ENCODE measurements at places on chromosomes 3 and 15. TPM values are rescaled to one million over a fixed set of nuclear protein-coding genes. Genes with fewer than 3 reads are reported as not detected.

ZNF620 gene
- 6.7 TPM for total RNA-seq

SEMA5B gene
- not detected for total RNA-seq

C2CD4B gene
- total RNA-seq, result 0.14 TPM

ZIC4 gene
- not detected for total RNA-seq

LYSMD2 gene
- total RNA-seq, result 5.8 TPM

ABI3BP gene
- 0.37 TPM for total RNA-seq

CADPS gene
- total RNA-seq, result not detected

CDC25A gene
- total RNA-seq, result 39.1 TPM

TUSC7 gene
- not detected for total RNA-seq

CASR gene
- total RNA-seq, result not detected

PXK gene
- 48.7 TPM for total RNA-seq

TLR9 gene
- total RNA-seq, result 0.32 TPM

GOLGA8M gene
- 0.55 TPM for total RNA-seq

PRICKLE2 gene
- total RNA-seq, result not detected

RASGRP1 gene
- 113 TPM for total RNA-seq

HCLS1 gene
- total RNA-seq, result 234 TPM

TF gene
- 0.11 TPM for total RNA-seq

PLXND1 gene
- 1.3 TPM for total RNA-seq

PROS1 gene
- 1.7 TPM for total RNA-seq

EXOSC7 gene
- 86.5 TPM for total RNA-seq

LAMB2 gene
- 0.34 TPM for total RNA-seq

PLA2G4D gene
- total RNA-seq, result not detected

ESYT3 gene
- total RNA-seq, result 0.09 TPM

EMC7 gene
- 66.8 TPM for total RNA-seq

FAM107A gene
- not detected for total RNA-seq

CAPN3 gene
- total RNA-seq, result 1.2 TPM

CNTN3 gene
- not detected for total RNA-seq

SCAMP5 gene
- 0.89 TPM for total RNA-seq

CPA3 gene
- not detected for total RNA-seq

PCOLCE2 gene
- not detected for total RNA-seq

DNAH12 gene
- total RNA-seq, result 0.11 TPM

STAC gene
- not detected for total RNA-seq

ARPC4 gene
- total RNA-seq, result 268 TPM

Measured in activated T-helper 2 cell treated with anti-CD3 and anti-CD28 coated beads, Interferon-gamma antibody, Interleukin-2, Interleukin-4, amounts not matched to agents 10 μg/mL and 5 μg/mL and 100 μg/mL, durations not matched to agents 14 hours and 24 hours and 36 hours (primary cell).